Neural crest cell (in vitro differentiated cells): ENCODE measurements at places on chromosomes 5 and 9.

GRCh38 chr9:16063241-16063591 is 510.4 kb downstream of the CCDC171 start:
- peaks cover 4% of the 10 kb centered on the region for H3K36me3 ChIP-seq
- peaks cover 42% of the 10 kb centered on the region for H3K4me1 ChIP-seq
- H3K27ac ChIP-seq = no peak overlapping the region

DNA sequence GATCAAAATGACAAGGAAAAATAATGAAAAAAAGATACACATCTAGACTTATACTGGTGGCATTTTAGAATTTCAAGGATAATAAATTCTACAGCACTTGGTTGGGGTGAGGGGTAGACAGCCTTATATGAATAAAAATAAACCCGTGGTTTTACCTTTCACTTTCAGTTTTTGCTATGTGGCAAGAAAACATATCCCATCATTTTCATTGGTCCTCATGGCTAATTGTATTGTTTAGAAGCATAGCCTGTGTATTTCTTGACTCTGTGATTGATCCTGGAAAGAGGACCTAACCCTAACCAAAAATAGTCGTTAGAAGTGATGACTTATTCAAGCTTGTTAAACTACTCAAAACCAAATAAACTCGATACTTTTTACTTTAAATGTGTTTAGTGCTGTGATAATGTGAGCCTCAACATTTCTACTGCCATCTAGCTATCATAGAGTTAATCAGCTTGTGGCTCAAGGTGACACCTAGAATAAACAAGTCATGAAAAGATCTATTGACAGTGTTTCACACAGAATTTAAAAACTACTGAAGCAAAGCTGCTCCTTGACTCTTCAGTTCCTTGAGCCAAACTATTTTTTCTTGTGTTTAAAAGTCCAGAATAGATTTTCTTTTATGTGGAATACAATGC is 153.3 kb upstream of the IZUMO3 start:
- no peak for DNase-seq
- H3K4me3 ChIP-seq = no peak overlapping the region
- H3K4me1 ChIP-seq = no peaks in the 10 kb centered on the region
- H3K27ac ChIP-seq = no peak overlapping the region
- no peaks in the 10 kb centered on the region for H3K27me3 ChIP-seq

GRCh38 chr9:85949586-85950335 is 8.8 kb downstream of the NAA35 start:
- no peak overlapping the region for H3K4me3 ChIP-seq
- H3K27me3 ChIP-seq = no peaks in the 10 kb centered on the region
- H3K4me1 ChIP-seq = peaks cover 5% of the 10 kb centered on the region
- no peak overlapping the region for H3K27ac ChIP-seq

DNA sequence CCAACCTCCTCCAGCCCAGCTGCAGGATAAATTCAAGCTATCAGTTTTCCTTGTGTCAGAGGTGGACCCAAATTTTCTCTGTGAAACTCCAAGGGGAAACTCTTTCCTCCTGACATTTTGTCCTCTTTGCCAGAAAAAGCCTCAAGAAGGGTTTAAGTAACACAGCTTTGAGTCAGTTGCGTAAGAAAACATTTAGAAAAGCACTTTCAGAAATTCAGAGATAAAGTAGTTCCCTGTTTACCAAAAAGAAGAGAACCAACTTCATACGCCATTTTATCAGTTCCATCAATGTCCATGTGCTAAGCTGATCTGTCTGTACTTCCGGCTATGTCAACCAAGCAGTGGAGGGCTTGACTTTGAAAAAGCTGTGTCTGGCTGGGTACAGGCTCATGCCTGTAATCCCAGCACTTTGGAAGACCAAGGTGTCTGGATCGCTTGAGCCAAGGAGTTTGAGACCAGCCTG is 19.9 kb upstream of the SUSD1 start:
- no peak for DNase-seq
- H3K4me1 ChIP-seq = no peaks in the 10 kb centered on the region
- H3K4me3 ChIP-seq = no peak overlapping the region
- peaks cover 4% of the 10 kb centered on the region for H3K36me3 ChIP-seq
- H3K27me3 ChIP-seq = no peaks in the 10 kb centered on the region

GRCh38 chr5:9947225-9947714 is 302.4 kb downstream of the ATPSCKMT start:
- no peaks in the 10 kb centered on the region for H3K36me3 ChIP-seq
- DNase-seq = no peak
- no peaks in the 10 kb centered on the region for H3K27me3 ChIP-seq

- H3K27me3 ChIP-seq = no peaks in the 10 kb centered on the region
- H3K4me1 ChIP-seq = peaks cover 50% of the 10 kb centered on the region
- no peak overlapping the region for H3K27ac ChIP-seq
Observed at GRCh38 chr5:11527652-11528349, 376.4 kb downstream of the CTNND2 start.

- H3K36me3 ChIP-seq = no peaks in the 10 kb centered on the region
- no peak for DNase-seq
- H3K27ac ChIP-seq = peak overlapping the region; percentile 78
- H3K4me1 ChIP-seq = no peaks in the 10 kb centered on the region
Observed at GRCh38 chr9:131304676-131305355, 15.3 kb downstream of the PLPP7 start.

GRCh38 chr5:122228728-122229392 is 83.2 kb upstream of the SNCAIP start:
- no peak for DNase-seq
- H3K4me3 ChIP-seq = no peak overlapping the region
- H3K27me3 ChIP-seq = no peaks in the 10 kb centered on the region
- H3K36me3 ChIP-seq = no peaks in the 10 kb centered on the region

- no peaks in the 10 kb centered on the region for H3K36me3 ChIP-seq
- H3K4me3 ChIP-seq = no peak overlapping the region
- no peak overlapping the region for H3K27ac ChIP-seq
- no peak for DNase-seq
Observed at GRCh38 chr5:45642370-45642769, 53.8 kb downstream of the HCN1 start.

- no peaks in the 10 kb centered on the region for H3K4me1 ChIP-seq
- no peak overlapping the region for H3K27ac ChIP-seq
- H3K4me3 ChIP-seq = no peak overlapping the region
- H3K27me3 ChIP-seq = peaks cover 14% of the 10 kb centered on the region
- DNase-seq = no peak
Observed at GRCh38 chr5:13985731-13986418, 41.4 kb upstream of the DNAH5 start.

DNA sequence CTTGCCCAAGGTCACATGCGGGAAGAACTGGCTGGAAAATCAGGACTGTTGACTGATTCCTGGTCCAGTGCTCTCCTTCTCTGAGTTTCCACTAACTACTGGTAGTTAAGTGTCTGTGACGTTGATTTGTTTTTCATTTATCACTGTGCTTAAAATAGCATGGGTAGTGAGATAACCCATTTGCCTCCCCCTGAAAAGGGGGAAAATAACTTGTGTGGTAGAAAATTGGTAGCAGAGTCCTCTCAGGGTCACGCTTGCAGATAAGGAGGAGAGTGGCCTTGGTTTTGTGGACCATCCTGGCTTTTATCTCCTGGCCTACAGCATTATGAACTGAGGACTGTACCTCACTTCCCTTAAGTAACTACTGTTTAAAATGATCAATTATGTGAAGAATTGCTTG is 10.9 kb downstream of the FUBP3 start:
- H3K4me3 ChIP-seq = no peak overlapping the region
- DNase-seq = no peak
- H3K36me3 ChIP-seq = no peaks in the 10 kb centered on the region
- H3K27ac ChIP-seq = no peak overlapping the region

DNA sequence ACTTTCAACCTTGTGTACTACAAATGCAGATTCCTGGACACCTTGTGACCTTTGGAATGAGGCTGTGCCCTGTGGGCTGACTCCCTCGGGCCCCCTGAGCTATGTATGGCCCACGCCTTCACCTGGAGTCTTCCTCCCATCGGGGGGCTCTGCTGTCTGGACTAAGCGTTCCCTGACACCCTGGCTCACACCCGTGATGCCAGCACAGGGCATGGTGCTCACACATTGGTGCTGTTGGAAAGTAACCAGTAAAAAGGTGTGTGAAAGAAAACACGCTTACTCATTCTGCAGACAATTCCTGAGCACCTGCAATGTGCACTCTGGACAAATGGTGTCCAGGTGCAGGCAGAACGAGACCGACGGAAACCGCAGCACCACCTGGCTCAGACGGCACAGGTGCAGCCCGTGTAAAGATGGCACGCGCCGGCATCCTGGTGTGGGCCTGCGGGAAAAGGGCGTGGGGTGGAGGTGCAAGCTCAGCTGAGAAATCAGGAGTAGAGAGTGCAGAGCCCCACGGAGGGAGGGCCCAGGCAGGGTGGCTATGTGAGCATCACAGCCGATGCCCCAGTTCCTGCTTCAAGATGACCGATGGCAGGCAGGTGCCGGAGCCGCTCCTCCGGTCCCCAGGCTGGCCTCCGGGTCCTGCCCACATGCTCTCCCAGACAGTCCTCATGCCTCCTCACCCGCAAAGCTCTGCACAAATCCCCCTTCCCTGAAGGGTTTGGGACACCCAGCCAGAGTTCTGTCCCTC is 11.0 kb downstream of the LPCAT1 start:
- H3K27me3 ChIP-seq = no peaks in the 10 kb centered on the region
- H3K36me3 ChIP-seq = no peaks in the 10 kb centered on the region
- peaks cover 27% of the 10 kb centered on the region for H3K4me1 ChIP-seq
- H3K27ac ChIP-seq = no peak overlapping the region

GRCh38 chr5:93122446-93122845 is 458.6 kb downstream of the NR2F1-AS1 start:
- no peak for DNase-seq
- H3K27me3 ChIP-seq = no peaks in the 10 kb centered on the region

GRCh38 chr5:42620579-42621216 is 135.9 kb upstream of the CCDC152 start:
- DNase-seq = no peak
- H3K27ac ChIP-seq = no peak overlapping the region
- no peak overlapping the region for H3K4me3 ChIP-seq
- no peaks in the 10 kb centered on the region for H3K27me3 ChIP-seq
- H3K36me3 ChIP-seq = no peaks in the 10 kb centered on the region
- H3K4me1 ChIP-seq = peaks cover 3% of the 10 kb centered on the region

DNA sequence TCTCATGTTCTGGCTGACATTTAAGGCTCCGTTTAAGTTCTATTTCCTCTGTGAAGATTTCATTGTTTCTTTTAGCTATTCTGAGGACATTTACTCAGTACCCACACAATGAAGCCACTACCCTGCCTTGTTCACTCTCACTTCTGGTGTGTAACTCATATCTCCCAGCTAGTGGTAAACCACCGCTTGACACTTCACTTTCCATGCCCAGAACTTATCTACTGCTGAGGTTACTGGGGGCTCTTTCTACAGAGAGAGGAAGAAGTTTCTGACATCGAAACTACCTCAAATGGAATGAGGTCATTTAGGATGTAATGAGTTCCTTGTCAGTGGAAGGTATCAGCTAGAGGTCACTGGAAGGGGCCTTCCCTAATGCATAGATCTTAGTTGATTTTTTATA is 501.5 kb downstream of the DMAC1 start:
- H3K36me3 ChIP-seq = no peaks in the 10 kb centered on the region
- H3K27me3 ChIP-seq = peaks cover 3% of the 10 kb centered on the region
- no peak for DNase-seq
- H3K4me1 ChIP-seq = peaks cover 5% of the 10 kb centered on the region
- no peak overlapping the region for H3K4me3 ChIP-seq

- H3K27ac ChIP-seq = no peak overlapping the region
- H3K27me3 ChIP-seq = no peaks in the 10 kb centered on the region
- H3K4me3 ChIP-seq = no peak overlapping the region
Observed at GRCh38 chr5:89179731-89180130, 296.7 kb upstream of the MEF2C start.

- H3K4me3 ChIP-seq = no peak overlapping the region
- no peaks in the 10 kb centered on the region for H3K36me3 ChIP-seq
- no peak for DNase-seq
- H3K27me3 ChIP-seq = no peaks in the 10 kb centered on the region
- H3K4me1 ChIP-seq = no peaks in the 10 kb centered on the region
- no peak overlapping the region for H3K27ac ChIP-seq
Observed at GRCh38 chr5:179370490-179371120, 25.3 kb upstream of the ADAMTS2 start.
